ENCODE measurements at places on chromosomes 4 and X.

GRCh38 chrX:9829308-9830267 lies 43.4 kb downstream of the SHROOM2 start:
- no peak for DNase-seq

DNA sequence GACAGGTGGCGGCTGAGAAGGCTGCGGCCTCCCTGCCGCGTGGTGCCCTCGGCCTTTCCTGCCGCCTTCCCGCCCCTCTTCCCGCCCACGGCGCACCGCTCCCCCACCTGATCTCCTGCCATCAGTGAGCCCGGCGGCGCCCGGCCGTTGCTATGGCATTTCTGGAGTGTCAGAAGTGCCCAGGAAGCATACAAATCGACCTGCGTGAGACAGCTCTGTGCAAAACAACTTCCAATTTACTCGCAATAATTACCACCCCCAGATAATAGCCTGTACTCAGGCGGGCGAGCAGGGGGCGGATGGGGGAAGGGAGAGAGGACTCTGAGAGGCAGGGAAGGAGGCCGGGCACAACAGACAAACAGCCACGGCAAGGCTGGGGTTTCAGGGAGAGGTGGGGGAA lies 16.6 kb upstream of the ERCC6L start:
- no peak for DNase-seq

- no peak for DNase-seq
Observed at GRCh38 chr4:77493120-77493752, 112.4 kb upstream of the CXCL13 start.

GRCh38 chr4:7109169-7109568 lies 41.3 kb upstream of the GRPEL1 start:
- no peak for DNase-seq

DNA sequence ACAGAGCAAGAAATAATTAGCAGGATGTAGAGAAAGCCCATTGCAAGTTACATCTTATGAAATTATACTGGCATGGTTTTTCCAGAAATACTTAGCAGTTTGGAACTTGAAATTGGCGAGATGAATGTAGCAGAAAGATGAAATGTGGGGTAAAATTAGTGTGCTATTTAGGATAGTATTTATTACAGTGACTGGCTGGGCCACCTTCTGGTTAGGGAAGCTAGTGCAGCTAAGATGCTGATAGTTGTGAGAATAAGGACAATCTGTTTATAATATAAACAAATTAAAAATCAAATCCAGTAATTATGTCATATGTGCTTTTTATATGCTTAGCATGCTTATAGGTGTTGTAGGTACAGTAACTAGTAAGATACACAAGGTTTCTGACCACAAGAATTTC lies 74.8 kb downstream of the IL15 start:
- no peak for DNase-seq

GRCh38 chr4:55488716-55489115 lies 58.0 kb downstream of the CLOCK start:
- DNase-seq = no peak

DNA sequence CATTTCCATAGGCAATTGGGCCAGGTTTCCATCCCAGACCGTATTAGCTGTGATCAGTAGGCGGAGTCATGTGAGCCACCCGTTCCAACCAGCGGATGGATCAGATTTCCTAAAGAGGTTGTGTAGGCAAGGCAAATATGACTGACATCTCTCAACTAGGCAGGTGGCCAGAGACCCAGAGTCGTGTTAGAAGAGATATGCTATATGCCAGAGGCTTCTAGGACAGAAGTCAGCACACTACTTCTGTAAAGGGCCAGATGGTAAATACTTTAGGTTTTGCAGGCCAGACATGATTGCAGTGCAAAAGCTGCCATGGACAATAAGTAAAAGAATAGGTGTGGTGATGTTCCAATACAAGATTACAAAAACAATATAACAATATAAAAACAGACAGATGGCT lies 788.4 kb downstream of the RPA4 start:
- DNase-seq = no peak

- no peak for DNase-seq
Observed at GRCh38 chrX:41664908-41665307, 23.9 kb upstream of the GPR34 start.

GRCh38 chrX:85111347-85111746 lies 107.7 kb downstream of the APOOL start:
- no peak for DNase-seq

GRCh38 chr4:189600718-189601435 lies 339.8 kb upstream of the FRG1 start:
- DNase-seq = no peak

- DNase-seq = no peak
Observed at GRCh38 chr4:181475359-181475758, 767.8 kb upstream of the TENM3 start.

- DNase-seq = no peak
Observed at GRCh38 chrX:103155201-103155600, 59.7 kb upstream of the BEX4 start.

DNA sequence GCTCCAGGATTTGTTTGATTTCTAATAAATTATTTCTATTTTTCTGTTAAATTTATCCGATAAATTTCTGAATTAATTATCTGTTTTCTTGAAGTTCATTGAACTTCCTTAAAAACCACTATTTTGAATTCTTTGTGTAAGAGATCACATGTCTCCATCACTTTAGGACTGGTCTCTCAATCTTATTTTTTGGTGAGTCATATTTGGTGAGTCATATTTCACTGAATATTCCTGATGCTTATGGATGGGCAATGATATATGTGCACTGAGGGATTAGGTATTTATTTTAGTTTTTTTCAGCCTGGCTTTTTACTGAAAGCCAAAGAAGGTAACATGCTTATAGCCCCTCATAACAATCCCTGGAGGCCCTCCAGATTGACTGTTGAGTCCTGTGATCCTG lies 48.5 kb upstream of the IL15 start:
- DNase-seq = no peak

GRCh38 chrX:52262195-52262546 lies 77.5 kb downstream of the MAGED4 start:
- DNase-seq = no peak

GRCh38 chr4:156516698-156517097 lies 454.9 kb downstream of the PDGFC start:
- no peak for DNase-seq

- DNase-seq = no peak
Observed at GRCh38 chr4:37662861-37663390, 23.2 kb downstream of the RELL1 start.

- DNase-seq = no peak
Observed at GRCh38 chr4:185847352-185848097, 35.5 kb upstream of the SORBS2 start.

GRCh38 chrX:6386837-6387236 lies 148.1 kb downstream of the VCX3A start:
- no peak for DNase-seq

- DNase-seq = no peak
Observed at GRCh38 chr4:183304538-183304937, 15.5 kb downstream of the CLDN22 start.

DNA sequence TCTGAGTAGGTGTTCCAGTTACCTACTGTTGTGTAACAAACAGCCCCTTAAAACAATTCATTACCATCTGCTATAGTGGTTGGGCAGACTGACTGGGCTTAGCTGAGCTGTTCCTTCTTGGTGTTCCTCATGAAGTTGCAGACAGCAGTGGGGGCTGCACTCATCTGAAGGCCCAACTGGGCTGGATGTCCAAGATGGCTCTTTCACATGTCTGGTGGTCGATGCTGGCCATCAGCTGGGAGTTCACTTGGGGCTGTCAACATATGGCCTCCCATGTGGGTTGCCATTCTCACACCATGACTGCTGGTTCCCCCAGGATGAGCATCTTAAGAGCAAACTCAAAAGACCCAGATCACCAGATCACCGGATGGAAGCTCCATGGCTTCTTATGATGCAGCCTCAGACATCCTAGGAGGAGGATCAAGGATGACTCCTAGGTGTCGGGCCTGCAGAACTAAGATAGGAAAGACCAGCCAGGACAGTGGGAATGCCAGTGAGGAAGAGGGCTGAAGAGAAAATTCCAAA lies 34.3 kb upstream of the PPP2R2C start:
- no peak for DNase-seq

DNA sequence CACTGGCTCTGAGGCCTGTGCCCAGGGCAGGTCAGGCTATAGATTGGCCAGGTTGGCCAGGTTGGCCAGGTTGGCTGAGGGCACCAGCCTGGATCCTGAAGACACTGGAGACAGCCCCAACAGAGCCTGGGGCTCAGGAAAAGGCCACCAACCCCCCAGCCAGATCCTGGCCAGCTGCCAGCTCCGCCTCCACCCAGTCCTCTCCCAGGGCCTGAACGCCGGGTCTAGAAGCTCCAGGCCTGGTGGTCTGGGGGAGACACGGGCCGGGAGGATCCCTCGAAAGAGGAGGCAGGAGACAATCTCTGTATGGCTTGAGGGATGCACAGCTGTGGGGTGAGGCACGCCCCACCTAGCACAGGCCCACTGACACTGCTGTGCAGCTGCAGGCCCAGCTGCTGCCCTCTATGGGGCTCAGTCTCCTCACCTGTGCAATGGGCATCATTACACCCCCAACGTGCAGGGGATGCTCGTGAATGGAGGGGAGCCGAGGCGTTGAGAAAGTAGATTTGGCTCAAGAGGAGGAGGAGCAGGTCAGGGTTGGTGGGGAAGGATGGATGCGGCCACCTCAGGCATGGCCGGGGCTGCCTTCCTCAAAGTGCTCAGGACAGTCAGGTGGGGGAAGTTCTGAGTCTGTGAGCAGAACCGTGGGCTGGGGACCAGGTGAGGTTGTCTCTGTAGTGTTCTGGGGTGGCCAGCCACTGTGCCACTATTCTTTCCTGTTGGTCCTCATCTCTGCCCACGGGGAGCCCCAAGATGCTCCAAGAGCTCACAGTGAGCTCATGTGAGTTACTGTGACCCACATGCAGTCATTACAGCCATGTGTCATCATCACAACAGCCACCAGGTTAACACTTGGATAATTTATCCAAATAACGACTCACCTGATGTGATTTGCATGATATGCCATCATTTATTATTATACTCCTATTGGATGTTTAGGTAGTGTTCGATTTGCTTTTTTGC lies 10.8 kb upstream of the GAGE10 start:
- DNase-seq = no peak

- DNase-seq = no peak
Observed at GRCh38 chr4:93132631-93133030, 695.9 kb upstream of the ATOH1 start.

DNA sequence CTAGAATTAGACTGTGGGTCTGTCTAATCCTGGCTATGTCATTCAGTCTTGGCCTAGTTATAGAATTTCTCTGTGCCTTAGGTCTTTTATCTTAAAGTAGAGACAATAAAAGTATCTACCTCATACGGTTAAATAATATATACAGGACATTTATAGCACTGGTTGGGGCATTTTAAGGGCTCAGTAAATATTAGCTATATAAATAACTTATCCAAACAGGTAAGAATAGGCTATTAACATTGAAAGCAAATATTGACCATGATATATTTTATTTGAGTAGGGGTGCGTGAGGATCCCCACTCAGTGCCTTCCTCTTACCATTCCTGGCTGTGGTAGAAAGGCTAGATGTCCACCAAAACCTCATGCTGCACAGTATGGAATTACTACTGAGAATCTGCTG lies 47.4 kb downstream of the HSD17B13 start:
- no peak for DNase-seq

DNA sequence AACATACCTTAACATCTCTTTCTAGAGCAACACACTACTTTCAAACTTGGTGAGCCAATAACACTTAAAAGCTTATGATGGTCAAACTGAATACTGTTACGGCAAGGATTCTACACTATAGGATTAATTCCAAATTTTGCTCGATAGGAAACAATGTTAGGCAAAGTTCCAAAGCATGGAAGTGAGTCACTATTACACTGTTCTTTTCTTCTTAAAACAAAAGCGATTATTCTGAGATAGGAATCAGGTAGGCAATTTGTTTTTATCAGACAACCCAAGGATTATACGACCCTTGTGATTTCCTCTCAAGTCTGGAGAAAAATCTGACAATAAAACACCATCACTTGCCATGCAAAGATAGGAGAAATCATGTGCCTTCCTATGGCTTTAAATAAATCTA lies 81.5 kb downstream of the HUWE1 start:
- DNase-seq = no peak

GRCh38 chr4:168723020-168723419 lies 226.2 kb downstream of the PALLD start:
- DNase-seq = no peak

GRCh38 chr4:140229881-140230280 lies 75.9 kb upstream of the MAML3 start:
- no peak for DNase-seq

DNA sequence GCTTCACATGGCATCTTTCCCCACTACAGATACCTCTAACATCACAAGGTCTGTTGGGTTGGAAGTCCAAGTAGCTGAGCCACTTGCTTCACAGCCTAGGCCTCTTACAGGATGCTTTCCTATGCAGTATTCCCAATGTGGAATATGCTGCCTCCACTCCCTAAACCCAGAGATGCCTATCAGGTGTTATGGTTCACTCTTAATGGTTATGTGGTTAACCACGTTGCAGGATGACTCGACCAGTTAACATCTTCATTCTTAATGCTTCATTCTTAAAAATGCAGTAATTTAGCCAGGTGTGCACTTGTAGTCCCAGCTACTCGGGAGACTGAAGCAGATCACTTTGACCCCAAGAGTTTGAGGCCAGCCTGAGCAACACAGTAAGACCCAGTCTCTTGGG lies 24.2 kb downstream of the HAUS3 start:
- no peak for DNase-seq

DNA sequence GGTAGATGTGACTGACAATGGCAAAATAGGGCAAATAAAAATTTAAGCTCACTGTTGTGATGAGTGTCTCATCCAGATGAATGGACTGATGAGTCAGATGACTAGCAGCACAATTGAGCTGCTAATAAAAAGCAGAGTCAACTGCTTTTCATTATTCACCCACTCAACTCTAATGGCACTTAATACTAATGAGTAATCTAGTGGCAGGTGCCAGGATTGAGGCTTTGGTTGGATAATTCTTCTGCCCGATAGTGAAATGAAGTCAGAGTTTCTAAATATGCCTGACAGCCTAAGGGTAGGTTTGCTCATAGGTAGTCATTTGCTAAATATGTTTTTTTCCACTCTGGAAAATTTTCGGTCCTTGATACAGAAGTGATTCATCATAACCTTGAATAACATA lies 10.4 kb downstream of the OGT start:
- DNase-seq = no peak

DNA sequence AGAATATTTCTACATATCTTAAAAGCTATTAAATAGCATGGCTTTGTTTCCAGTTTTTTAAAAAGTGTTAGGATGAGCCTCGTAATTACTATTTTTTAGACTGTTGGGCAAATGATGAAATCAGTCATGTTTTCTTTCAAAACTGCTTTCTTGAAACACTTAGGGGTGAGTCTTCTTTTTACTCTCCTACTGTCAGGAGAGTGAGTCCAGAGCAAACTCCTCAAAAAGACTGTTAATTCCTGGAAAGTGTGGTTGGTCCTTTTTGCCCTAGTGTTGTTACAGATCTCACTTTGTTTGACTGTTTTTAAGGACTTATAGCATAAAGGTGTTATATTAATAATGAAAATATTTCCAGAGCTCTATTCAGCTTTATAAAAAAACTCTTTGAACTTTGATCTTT lies 6.3 kb downstream of the GSTCD start:
- no peak for DNase-seq

- DNase-seq = no peak
Observed at GRCh38 chr4:145414841-145415240, 66.8 kb upstream of the SMAD1 start.

Measured in smooth muscle cell of the brain vasculature (primary cell).